ENCODE measurements at places on chromosomes 13 and 19. TPM values are rescaled to one million over a fixed set of nuclear protein-coding genes. Genes with fewer than 3 reads are reported as not detected.

DNA sequence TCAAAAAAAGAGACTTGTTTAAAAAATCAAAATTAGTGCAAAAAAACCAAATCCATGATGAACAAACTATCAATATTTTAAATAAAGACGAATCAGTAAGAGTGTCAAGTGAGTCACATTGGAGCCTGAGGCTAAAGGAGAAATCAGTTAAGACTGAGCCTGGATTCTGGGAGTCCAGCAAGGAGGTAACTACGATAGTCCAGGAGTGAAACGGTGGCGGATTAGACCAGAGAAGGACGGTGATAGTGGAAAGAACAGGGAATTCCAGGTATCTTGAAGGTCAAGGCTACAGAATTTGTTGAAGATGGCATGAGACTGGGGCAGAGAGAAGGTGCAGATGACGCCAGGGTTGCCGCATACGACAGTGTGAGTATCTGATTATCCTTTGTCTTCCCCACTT is 7.0 kb upstream of the NPAS1 start:
- peaks cover 16% of the 10 kb centered on the region for H3K27me3 ChIP-seq
- no peaks in the 10 kb centered on the region for H3K36me3 ChIP-seq
- peaks cover 8% of the 10 kb centered on the region for H3K4me1 ChIP-seq
- H3K27ac ChIP-seq: no peak overlapping the region
- no peak for DNase-seq
- no peak overlapping the region for H3K4me3 ChIP-seq

DNA sequence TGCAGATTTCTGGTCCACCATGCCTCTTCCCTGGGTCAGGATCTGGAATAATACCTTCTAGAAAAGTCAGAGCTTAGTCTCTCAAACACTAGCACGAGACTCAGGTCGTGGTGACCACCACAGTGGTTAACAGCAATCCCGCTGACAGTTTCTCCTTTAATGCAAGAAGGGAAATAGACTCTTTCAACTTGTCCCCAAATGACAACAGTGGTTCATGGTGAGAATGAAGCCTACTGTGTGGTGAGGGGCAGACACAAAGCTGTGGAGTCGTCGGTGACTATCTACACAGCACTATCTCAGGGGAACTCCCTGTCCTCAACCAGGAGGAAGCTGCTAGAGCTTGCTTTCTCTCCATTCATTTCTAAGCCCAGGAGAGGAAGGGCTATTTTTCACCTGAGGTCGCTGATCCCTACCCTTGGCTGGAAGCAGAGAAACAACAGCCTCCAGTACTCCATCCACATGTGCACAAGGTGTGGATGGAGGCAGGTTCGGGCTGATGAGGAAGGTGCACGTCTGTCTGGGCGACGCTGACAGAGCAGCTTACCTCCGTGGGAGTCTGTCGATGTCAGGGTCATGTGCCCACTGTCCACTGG is 72.4 kb downstream of the STK24 start:
- DNase-seq: peak; percentile 83
- H3K36me3 ChIP-seq: peaks cover 43% of the 10 kb centered on the region
- peak overlapping the region; percentile 2 for H3K27ac ChIP-seq
- no peak overlapping the region for H3K4me3 ChIP-seq

CALR3 gene
- not detected for total RNA-seq

DNA sequence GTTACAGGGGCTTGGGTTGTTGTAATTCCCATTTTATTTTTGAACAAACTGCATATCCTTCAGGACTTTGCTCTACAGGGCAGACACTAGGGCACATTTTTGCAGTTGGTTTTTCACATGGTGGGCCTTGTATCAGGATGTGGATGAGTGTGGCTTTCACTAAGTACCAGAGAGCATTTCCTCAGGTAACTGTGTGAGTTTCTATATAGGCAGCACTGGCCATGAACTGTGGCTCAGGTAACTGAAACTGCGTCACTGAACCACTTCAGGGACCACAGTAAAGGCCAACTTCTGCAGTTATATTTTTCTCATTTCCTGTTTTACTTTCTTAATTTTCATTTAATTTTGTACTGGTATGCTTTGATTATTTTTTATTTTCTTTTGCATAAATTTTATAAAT is 166.5 kb downstream of the ZNF486 start:
- H3K4me3 ChIP-seq: no peak overlapping the region
- H3K36me3 ChIP-seq: peaks cover 10% of the 10 kb centered on the region
- H3K27me3 ChIP-seq: no peaks in the 10 kb centered on the region
- peak overlapping the region; percentile 24 for H3K27ac ChIP-seq
- DNase-seq: peak; percentile 42

GRCh38 chr13:45917019-45917418 is 65.5 kb upstream of the SIAH3 start:
- H3K4me1 ChIP-seq: no peaks in the 10 kb centered on the region
- peaks cover 2% of the 10 kb centered on the region for H3K27me3 ChIP-seq
- no peak overlapping the region for H3K27ac ChIP-seq
- H3K4me3 ChIP-seq: no peak overlapping the region
- no peaks in the 10 kb centered on the region for H3K36me3 ChIP-seq

TMEM150B gene
- total RNA-seq: 1.2 TPM

Measured in activated CD8-positive, alpha-beta memory T cell treated with anti-CD3 and anti-CD28 coated beads, Interleukin-2, amount 10 ng/mL, durations not matched to agents 7 days and 5 days (primary cell).